Fibroblast of upper back skin (primary cell): ENCODE measurements at places on chromosomes 1 and 21.

DNA sequence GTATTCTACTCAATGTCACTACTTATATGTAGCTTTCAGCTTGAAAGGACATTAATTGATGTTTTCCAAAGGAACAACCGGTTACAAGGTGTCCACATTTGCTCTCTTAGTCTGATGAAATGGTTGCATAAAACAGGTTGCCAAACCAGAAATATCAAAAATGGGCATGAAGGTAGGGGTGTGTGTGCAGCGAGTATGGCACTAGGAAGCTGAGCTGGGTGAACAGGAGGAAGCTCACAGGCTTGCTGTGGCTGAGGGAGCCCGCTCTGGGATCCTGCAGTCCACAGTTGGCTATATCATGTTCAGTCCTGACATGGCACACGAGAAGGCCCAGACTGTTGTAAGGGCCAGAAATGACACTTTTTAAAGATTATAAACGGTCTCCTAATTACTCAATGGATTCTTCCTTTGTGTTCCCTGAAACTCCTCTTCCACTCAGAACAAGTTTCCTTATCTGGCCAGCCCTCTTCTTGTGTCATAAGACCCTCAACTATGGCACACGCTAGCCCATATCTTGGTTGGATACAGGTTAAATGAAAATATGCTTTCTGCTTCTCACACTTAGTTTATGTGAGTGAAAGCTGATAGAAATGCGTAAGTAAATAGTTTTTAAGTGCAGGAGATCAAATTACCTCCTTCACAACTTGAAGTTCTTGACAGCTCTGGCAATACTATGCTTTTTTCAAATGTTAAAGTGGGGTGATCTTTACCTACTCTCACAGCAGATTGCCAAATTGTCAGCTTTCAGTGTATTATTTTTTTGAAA, 201.5 kb downstream of the LMO4 start:
- DNase-seq, result no peak

DNA sequence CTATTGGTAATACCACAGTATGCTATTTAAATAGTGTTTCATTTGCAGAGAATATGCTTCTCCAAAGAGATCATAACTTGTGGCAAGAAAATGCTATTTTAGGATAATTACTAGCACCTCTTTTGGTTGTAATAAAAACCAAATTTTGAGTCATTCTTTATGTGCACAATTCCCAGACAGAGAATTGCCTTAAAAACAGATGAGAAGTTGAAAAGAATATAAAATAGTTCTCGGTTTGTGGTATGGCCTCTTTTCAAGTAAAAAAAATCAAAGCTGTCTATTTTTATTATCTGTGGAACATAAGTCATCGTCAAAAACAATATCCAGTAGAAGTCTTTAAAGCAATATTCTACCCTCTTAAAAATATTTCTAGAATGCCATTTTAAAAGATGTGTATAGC, 185.9 kb downstream of the GREM2 start:
- DNase-seq, result peak; percentile 58

DNA sequence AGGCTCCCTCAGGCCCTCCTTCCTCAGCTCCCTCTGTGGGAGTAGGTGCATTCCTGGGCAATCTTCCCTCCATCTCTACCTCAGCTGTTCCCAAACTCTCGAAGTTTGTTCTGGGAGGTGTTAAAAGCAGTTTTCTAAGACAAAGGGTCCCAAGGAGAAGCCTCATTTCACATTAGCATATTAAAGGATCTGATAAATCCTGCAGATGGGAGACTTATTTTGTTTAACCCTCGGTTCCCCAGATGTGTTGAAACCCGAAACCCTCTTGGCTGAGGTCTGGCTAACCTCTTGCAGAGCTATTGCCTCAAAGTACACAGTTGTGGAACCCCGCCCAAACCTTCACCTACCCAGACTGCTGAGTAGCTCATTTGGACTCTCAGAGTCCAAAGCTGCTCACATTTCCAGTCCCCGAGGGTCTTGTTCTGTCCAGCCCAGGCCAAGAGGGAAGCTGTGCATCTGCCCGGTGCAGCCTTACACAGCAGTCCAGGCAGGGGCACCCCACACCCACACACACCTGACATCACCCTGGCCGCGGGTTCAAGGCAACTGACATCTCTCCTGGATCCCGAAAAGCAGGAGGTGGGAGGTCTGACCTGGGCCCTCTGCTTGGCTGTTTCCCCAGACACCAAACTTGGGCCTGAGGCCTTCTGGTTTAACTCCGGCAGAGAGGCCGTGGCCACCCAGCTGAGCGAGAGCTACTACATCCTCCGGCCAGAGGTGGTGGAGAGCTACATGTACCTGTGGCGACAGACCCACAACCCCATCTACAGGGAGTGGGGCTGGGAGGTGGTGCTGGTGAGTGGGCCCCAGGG, 19.5 kb upstream of the SELENON start:
- DNase-seq, result peak; percentile 44

GRCh38 chr1:58782178-58783089, 1.4 kb downstream of the JUN start:
- DNase-seq, result peak; percentile 34

GRCh38 chr1:69269491-69269890, 298.2 kb upstream of the LRRC7 start:
- no peak for DNase-seq

- peak; percentile 30 for DNase-seq
These were observed 4.1 kb downstream of the L1TD1 start for GRCh38 chr1:62198781-62199125.

GRCh38 chr1:245107776-245108114, 47.0 kb upstream of the KIF26B start:
- DNase-seq, result no peak

GRCh38 chr1:156164125-156164831, 10.9 kb downstream of the SEMA4A start:
- DNase-seq, result no peak

GRCh38 chr21:29726044-29726443, 213.8 kb downstream of the GRIK1 start:
- no peak for DNase-seq

- peak; percentile 68 for DNase-seq
These were observed 5.8 kb downstream of the KISS1 start for GRCh38 chr1:204190212-204191211.

DNA sequence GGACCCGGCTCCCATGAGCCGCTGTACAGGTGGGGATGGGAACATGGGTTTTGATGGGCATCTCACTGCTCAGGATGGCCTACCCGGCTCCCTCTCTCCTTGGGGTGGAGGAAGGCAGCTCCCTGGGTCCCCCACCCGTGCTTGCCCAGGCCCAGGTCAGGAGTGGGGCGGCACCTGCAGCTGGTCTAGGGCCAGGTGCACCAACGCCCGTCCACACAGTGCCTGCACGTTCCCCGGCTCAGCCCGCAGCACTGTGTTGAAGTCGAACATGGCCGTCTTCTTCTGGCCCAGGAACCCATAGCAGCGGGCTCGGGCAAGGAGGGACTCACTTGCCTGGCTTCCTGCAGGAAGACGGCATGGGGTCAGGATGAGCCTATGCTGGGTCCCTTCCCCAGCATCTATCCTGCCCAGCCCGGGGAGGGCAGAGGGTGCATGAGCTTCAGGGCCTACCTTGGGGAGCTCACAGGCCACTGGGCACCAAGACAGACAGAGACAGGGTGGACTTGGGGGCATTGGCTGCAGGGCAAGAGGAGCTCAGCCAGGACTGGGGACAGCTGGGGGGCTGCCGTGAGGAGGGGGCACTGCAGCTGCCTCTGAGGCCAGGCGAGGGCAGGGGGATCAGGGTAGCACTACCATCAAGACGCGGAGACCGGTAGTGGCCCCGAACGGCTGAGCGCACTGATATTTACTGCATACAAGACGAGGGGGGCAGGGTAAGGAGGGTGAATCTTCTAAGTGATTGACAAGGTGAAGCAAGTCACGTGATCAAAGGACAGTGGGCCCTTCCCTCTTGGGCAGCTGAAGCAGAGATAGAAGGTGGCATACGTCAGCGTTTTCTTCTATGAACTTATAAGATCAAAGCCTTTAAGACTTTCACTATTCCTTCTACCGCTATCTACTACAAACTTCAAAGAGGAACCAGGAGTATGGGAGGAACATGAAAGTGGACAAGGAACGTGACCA, 17.8 kb downstream of the TTC34 start:
- no peak for DNase-seq

GRCh38 chr1:93443454-93443853, 4.5 kb upstream of the FNBP1L start:
- no peak for DNase-seq

- DNase-seq, result no peak
These were observed at the start of gene TSTD1 for GRCh38 chr1:161038523-161039153. TSS of gene TSTD1 (minus strand) at chr1:161038964. CDS start at chr1:161038889, 75 bp downstream.

DNA sequence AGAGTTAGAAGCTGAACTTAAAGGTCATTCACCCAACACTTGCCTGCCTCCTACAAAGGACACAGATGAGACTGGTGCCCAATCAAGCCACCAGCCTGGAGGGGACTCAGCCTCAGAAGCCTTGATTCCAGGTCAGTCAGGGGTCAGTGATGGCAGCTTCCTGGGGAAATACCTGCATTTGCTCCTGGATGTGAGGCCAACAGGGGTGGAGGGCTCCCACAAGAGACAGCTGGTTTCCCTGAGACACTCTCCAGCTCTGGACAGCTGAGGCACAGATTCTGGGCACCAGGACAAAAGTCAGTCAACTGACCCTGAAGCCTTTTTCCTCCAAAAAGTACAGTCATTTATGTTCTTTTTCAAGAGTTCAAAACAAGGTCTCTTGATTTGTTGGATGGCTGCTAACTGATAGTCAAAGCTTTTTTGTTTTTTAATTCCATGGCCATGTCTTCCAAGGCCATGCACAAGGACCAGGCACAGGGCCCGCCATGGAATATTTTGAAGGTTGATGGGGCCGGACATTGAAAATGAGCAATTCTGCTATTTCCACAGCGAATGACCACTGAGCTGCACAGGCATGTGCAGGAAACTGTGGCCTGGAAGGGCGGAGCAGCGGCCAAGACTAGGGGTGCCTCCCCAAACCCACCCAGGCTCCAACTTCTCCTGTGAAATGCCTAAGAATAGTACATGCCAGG, 1.8 kb downstream of the C2CD2 start:
- DNase-seq, result no peak

DNA sequence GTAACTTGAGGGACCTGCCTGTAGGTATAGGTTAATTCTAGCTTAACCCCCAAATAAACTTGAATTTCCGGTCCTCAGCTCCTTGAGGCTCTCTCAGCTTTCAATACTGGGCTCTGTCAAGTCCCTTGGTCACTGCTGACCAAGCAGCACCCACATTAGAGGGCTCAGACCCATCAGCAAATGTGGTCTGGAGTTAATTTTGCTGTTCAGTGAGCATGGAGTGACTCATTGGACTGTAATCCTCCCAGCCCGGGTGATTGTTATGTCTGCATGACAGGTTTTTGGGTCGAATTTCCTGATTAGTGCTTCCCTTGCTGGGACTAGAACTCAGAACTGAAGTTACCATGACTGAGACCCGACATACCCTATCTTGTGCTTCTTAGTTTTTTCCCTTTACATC, 130.6 kb downstream of the URB2 start:
- DNase-seq, result peak; percentile 84

DNA sequence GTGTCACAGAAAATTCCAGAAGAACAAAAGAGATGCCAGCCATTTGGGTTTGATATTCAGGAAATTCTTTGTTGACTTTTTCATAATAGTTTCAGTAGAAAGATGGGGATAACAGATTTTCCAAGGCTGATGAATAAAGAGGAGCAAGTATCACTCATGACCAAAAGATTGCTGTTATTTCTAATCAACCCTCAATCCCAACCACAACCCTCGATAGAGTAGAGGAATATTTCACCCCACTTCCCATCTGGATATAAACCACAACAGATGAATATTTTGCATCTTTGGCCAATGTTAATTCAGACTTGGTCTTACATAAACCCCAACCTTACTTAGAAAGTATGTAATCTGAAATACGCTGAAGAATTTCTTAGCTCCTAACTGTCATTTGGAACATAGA, 232.4 kb downstream of the SEC16B start:
- peak; percentile 19 for DNase-seq

GRCh38 chr1:202129453-202130296, 7.0 kb downstream of the GPR37L1 start:
- DNase-seq, result no peak

DNA sequence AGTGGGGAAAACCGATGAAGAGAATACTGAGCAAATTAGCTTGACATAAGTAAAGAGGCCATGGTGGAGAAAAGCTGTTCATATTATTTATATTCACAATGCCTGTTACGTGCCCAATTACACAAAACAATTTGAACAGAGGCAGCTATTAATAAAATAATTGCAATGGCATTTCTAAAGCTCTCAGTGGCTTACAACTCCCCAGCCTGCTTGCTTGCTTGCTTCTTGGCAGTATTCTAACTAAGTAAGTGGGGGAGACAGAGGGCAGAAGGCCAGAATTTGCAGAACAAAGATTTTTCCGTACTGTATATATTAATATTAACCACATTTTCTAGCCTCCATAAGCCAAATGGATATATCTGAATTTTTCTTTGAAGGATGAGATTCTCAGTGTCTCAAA, 12.9 kb downstream of the PTPN14 start:
- DNase-seq, result peak; percentile 43

DNA sequence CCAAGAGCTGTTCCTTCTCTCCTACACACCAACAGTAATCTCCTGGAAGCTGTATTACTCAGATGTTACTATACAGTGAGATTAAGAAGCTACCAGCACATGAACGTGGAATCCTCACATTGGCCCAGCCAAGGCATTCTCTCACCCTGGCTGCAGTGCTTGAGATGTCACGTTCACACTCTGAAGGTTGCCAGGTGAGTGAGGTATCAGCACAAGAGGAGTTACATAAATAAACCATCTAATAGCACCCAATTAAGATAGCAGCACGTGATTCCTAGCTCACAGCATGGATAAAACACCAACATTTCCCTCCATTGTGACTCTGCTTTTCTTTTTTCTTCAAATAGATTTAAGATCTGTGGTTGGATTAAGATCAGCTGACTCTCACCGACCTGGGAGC, 182.8 kb downstream of the PLPP3 start:
- DNase-seq, result no peak

DNA sequence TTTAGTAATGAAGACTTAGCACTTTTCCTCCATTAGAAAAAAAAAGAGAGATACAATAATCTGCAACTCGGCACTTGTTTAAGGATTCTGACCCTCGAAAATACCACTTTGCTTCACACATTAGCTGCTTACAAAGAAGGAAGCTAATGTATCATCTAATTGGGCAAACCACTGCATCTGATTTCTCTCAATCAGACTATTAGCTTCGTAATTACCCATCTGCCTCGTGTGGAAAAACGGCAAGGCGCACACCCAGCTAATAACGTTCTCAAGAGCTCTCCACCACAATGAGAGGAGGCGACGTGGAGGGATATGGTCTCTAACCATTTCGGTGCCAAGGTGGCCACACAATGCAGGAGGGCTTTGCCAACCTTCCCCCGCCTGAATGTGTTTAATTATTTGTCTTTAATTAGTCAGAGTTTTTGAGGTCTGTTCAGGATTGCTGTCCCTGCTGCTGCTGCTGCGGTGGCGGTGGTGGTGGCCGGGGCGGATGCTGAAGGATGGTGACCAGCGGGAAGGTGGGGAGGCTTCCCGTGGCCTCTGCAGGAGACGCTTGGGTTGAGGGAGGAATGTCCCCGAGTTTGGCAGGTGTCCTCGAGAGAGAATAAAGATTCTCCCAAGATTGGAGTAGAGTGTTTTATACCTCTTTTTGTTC, 374.5 kb downstream of the RPS6KC1 start:
- DNase-seq, result no peak
